ENCODE measurements at places on chromosomes 12 and 14. TPM values are rescaled to one million over a fixed set of nuclear protein-coding genes. Genes with fewer than 3 reads are reported as not detected.
A peak's percentile ranks its signal among the peaks of the same experiment; 100 is the strongest.

GRCh38 chr12:116380108-116380507, 102.6 kb upstream of the MED13L start:
- DNase-seq = no peak
- peaks cover 2% of the 10 kb centered on the region for H3K27me3 ChIP-seq
- H3K36me3 ChIP-seq = no peaks in the 10 kb centered on the region
- peaks cover 11% of the 10 kb centered on the region for H3K4me1 ChIP-seq
- H3K27ac ChIP-seq = no peak overlapping the region

GRCh38 chr12:56385873-56386272, 23.2 kb upstream of the APOF start:
- no peaks in the 10 kb centered on the region for H3K4me1 ChIP-seq
- H3K36me3 ChIP-seq = no peaks in the 10 kb centered on the region
- no peak for DNase-seq
- H3K27me3 ChIP-seq = no peaks in the 10 kb centered on the region
- no peak overlapping the region for H3K27ac ChIP-seq

- H3K4me3 ChIP-seq = no peak overlapping the region
- H3K27ac ChIP-seq = no peak overlapping the region
- H3K4me1 ChIP-seq = peaks cover 12% of the 10 kb centered on the region
- no peak for DNase-seq
- H3K27me3 ChIP-seq = peaks cover 20% of the 10 kb centered on the region
- no peaks in the 10 kb centered on the region for H3K36me3 ChIP-seq
Observed at GRCh38 chr12:4451694-4452093, 6.1 kb upstream of the FGF6 start.

DNA sequence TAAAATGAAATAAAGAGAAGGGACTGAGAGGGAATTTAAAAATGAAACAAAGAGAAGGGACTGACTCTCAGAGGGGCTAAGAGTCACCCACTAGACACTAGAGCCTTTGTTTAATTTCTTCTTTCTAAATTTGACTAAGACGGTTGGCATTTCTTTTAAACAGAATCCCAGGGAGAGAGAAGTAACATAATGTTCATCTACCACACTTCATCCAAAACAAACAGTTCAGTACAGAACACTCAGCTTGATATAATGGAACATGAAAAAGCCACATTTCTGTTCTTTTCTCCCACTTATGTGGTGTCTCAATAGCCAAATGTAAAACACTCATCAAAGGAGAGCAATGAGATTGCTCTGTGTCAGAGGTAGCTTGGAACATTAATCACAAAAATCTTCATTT, 10.1 kb upstream of the NT5DC3 start:
- H3K4me1 ChIP-seq = peaks cover 4% of the 10 kb centered on the region
- H3K27me3 ChIP-seq = no peaks in the 10 kb centered on the region
- no peaks in the 10 kb centered on the region for H3K36me3 ChIP-seq

GRCh38 chr14:64114166-64114565, 180.0 kb downstream of the ESR2 start:
- no peak overlapping the region for H3K27ac ChIP-seq
- H3K36me3 ChIP-seq = peaks cover 11% of the 10 kb centered on the region
- no peaks in the 10 kb centered on the region for H3K4me1 ChIP-seq
- H3K27me3 ChIP-seq = no peaks in the 10 kb centered on the region

DNA sequence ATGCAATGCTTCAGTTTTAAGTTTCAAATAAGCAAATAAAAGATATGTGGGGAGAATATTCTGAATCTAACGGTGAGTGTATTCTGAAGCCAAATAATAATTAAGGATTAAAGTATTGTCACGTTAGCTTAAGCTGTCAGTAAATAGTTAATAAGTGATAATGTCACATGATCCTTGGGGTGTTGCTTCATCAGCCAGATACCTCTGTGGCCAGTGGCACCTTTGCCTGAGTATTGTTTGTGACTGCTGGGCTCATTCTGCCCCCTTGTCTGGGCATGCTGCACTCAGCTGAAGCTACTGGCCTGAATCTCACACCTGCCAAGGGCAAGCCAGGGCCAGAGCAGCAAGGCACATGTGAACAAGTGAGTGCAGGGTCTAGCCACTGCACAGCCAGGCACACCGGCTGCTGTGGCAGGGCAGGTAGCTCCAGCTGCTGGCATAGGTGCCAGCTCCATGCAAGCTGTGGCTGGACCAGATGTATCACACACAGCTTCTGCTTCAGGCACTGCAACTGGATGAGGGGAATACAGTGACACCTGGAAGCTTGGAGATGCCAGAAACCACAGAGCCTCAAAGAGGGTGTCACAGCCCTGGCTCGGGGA, 739.7 kb downstream of the SLC6A15 start:
- H3K27ac ChIP-seq = no peak overlapping the region
- H3K4me1 ChIP-seq = no peaks in the 10 kb centered on the region
- H3K27me3 ChIP-seq = no peaks in the 10 kb centered on the region
- H3K4me3 ChIP-seq = no peak overlapping the region
- no peak for DNase-seq

- peaks cover 45% of the 10 kb centered on the region for H3K4me1 ChIP-seq
- peak overlapping the region; percentile 96 for H3K27ac ChIP-seq
- H3K4me3 ChIP-seq = peak overlapping the region; percentile 99
- H3K27me3 ChIP-seq = no peaks in the 10 kb centered on the region
- peaks cover 49% of the 10 kb centered on the region for H3K36me3 ChIP-seq
- DNase-seq = no peak
Observed at GRCh38 chr12:48680861-48681260, 1.2 kb downstream of the KANSL2 start.

GRCh38 chr12:46908936-46909635, 83.3 kb upstream of the SLC38A4 start:
- peaks cover 12% of the 10 kb centered on the region for H3K27me3 ChIP-seq

Gene PZP
- total RNA-seq = not detected

Gene SPTB
- 0.27 TPM for total RNA-seq

Gene SERPINA9
- not detected for total RNA-seq

Gene HRK
- total RNA-seq = not detected

Gene FSCB
- total RNA-seq = not detected

Gene ANG
- total RNA-seq = 0.92 TPM

Gene PRKD1
- not detected for total RNA-seq

Gene SMIM41
- total RNA-seq = not detected

Data from activated CD8-positive, alpha-beta T cell treated with anti-CD3 and anti-CD28 coated beads for 36 hours (primary cell).